ENCODE measurements at places on chromosomes 4 and X.

DNA sequence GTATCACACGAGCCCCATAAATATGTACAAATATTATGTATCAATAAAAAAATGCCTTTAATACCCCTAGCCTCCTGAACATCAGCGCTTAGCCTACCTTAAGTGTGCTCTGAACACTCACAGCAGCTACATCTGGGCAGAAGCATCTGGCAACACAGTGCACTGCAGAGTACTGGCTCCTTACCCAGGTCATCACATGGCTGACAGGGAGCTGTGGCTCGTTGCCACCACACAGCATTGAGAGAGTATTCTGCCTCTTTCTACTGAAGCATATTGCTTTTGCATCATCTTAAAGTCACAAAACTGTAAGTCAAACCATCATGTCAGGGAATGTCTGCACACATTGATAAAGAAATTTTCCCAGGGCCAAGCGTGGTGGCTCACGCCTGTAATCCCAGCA, 55.2 kb downstream of the TRIML1 start:
- DNase-seq = no peak

DNA sequence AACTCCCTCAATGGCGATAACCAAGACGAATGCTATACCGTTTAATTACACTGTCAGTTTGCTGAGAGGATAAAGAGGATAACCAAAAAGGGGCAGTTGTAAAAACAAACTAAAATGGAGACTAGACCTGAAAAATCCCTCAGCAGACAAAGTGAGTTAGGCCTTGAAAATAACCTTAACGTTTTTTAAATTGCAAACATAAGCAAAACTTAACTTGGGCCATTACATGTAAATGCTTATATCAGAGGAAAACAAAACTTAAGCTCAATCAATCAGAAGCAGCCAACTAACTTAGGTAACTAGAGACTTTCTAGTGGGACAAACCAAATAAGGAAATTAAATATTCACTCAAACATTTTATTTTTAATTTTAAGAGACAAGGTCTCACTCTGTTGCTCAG, 17.0 kb upstream of the TAPT1 start:
- no peak for DNase-seq

DNA sequence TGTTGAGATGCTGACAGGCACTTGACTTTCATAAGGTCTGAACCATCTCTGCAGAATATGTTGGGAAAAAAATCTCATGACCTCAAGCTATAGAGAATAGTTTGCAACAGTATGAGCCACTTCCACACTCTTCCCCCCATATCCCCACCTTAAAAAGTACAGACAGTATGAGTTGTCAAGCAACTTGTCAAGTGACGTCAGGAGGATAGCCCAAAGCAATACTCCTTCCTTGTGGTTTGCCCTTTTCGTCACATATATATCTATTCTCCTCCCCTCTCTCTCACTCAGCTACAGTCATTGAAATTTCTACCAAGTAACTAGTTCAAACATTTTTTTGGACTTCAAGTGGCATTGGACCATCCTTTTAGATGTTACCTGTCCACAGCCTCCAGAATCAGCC, 67.7 kb downstream of the MCF2 start:
- DNase-seq = no peak

DNA sequence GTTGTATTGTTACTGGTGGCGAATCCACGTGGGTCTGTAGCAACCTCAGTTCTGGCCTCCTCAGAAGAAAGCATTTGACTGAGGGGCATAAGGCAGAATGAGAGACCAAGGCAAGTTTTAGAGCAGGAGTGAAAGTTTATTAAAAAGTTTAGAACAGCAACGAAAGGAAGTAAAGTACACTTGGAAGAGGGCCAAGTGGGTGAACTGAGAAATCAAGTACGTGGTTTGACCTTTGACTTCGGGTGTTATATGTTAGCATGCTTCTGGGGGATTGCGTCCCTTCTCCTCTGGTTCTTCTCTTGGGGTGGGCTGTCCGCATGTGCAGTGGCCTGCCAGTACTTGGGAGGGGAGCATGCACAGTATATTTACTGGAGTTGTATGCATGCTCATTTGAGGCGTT, 232.7 kb upstream of the GATB start:
- DNase-seq = no peak

GRCh38 chrX:42869659-42870476, 91.9 kb upstream of the PPP1R2C start:
- DNase-seq = no peak

DNA sequence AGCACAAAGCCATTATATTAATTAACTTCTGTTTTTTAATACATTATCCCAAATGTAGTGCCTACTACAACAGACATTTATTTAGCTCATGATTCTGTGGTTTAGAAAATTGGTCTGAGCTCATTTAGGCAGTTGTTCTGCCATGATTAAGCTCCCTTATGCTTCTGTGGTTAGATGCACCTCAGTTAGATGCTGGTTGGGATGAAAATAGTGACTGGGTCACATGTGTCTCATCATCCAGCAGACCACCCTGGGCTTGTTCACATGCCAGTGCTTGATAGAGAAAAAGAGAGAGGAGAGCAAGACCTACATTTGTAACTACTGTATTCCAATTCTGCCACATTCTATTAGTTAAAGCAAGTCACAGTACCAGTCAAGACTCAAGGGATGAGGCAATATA, 376.4 kb upstream of the GNPDA2 start:
- no peak for DNase-seq

- DNase-seq = no peak
Measured at GRCh38 chr4:85826060-85826678, 351.2 kb downstream of the ARHGAP24 start.

DNA sequence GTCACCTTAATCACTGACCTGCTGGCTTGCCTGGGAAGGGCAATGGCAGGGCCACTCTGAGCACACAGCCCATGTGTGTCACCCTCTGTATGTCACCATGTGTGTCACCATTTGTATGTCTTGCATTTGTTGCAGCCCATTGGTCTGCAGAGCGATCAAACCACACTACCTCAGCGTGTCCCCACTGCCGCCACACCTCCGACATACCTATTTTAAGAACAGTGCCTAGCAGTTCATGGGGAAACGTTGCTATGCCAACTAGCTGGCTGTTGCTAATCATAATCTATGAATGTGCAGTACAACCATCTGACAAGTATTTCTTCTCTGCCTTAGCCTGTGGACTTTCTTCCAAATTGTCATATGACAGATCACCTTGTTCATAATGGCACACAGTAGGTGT, 8.0 kb upstream of the CRMP1 start:
- no peak for DNase-seq

GRCh38 chrX:131330735-131331134, 41.6 kb upstream of the IGSF1 start:
- DNase-seq = no peak

DNA sequence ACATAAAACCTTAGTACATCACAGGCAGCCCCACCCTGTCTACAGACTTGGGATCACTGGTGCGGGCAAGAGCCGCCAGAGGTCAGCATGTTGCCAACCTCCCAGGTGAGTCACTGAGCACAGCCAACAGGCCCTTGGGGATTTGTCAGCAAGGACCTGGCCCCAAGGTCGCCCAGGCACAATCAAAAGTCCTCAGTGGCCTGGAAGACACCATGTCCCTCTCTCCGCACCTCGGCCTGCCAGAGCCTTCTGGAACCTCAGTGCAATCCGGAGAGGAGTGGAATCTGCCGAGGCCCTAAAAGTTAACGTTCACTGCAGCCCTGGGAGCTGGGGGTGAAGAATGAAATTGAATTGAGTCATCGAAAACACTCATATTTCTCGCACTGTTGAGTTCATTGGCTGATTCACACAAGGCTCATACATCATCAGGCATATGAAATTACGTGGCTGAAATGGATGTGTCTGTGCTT, 74.3 kb downstream of the WFS1 start:
- no peak for DNase-seq

GRCh38 chr4:183337833-183338232, 15.6 kb upstream of the CLDN24 start:
- no peak for DNase-seq

DNA sequence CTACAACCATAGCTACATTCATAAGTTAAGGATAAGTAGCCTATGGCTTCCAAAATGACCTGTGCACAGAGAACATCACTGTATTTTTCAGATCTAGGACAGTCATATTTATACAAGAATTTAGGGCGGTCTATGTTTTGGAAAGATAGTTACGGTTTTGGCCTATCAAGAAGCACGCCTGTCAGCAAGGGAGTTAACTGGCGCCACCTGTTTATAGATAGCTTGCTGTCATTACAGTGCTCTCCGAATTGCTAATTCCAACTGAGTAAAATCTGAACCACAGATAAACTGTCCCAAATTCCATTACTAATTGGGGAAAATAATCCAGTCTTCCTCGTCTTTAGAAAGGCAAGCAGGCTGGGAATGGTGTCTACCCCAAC, 646 bp downstream of the ABCB7 start:
- no peak for DNase-seq

DNA sequence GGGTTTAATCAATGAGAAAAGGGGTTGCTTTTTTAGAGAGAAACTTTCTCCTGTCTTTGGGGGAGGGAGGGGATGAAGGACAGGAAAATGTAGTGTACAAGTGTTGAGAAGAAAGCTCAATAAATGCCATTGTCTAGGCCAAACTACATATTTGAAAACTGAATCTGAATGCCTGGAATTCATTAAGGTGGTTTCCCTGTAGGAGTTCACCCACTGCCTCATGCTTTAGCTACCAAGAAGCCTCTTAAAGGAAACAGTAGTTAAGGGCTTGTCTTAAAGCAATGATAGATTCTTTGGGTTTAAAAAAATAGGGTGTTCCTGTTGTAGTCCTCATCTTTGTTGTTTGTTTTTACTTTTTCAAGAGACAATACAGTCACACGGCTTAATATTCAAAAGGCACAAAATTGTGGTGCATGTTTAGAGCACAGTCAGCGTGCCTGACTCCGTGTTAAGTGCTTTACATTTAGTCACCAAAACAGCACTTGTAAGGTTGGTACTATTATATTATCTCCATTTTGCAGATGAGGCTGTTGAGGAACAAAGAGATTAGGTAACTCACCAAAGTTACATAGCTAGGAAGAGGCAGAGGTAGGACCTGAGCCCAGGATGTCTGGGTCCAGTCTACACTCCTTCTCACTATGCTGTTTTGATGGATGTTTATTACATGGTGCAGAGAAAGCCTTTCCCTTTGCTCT, 46.0 kb downstream of the FNIP2 start:
- DNase-seq = no peak

GRCh38 chrX:42090395-42090794, 167.0 kb upstream of the CASK start:
- DNase-seq = no peak

DNA sequence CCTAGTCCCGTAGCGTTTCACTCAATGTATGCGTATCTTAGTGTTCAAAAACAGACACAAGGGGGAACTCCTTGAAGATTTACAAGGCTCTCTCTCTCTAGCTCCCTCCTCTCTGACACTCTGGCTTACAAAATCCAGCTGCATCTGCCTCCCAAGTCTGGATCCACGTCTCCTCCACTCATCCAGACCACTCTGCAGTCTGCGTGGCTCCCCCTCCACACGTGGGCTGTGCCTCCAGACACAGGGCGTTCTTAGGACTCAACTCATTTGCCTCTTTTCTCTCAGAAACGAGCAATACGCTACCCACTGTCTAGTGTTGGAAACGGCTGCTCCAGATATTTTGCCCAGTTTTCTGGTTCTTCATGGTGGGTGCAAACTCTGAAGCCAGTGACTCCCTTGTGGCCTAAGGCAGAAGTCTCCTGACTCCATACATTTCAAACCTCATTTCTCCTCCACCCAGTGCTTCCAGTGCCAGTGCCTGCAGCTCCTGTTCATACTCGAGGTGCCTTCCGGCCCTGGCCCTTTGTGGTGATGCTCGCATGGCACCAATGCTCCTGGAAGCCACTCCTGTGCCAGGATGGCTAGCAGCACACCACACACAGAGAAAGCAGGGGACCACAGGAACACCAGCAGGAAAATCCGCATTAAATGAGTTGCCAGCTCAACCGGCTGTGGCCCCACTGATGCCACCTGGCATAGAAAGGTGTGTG, 24.1 kb downstream of the NAT8L start:
- DNase-seq = no peak

- DNase-seq = no peak
Measured at GRCh38 chrX:106397788-106398538, 213.8 kb upstream of the RADX start.

DNA sequence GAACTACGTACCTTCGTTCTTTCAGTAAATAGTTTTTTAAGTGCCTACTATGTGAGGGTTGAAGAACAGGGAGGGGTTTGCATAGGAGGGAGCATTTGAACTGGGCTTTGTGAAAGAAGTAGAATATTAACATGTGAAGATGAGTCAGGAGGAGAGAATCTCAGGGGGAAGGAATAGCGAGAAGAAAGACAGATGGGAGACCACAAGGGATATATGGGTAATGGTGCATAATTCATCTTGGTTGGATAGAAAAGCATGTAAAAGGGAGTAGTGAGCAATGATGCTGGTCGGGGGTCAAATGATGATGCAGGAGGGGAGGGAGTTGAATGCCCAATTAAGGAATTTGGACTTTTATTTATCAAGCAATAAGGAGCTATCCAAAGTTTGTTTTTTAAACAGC, 52.7 kb downstream of the TMEM164 start:
- no peak for DNase-seq

DNA sequence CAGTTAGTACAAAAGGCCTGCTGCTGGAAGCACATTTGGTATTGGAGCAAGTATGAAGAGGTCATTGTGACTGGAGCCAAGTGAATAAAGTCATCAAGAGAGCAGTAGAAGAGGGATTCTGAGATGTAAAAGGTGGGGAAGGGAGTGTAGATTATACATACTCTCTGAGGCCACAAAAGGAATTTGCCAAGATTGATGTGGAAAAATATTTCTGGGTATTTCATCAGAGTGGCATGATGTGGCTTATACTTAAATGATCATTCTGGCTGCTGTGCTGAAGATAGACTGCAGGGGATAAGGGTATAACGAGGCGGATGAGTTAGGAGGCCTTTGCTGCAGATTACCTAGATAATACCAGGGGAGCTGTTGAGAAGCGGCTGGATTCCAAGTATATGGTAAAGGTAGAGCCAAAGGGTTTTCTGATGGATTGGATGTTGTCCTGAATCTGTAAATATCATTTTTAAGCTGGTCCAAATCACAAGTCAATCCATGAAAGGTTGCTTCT, 231.8 kb upstream of the AGA start:
- DNase-seq = no peak

DNA sequence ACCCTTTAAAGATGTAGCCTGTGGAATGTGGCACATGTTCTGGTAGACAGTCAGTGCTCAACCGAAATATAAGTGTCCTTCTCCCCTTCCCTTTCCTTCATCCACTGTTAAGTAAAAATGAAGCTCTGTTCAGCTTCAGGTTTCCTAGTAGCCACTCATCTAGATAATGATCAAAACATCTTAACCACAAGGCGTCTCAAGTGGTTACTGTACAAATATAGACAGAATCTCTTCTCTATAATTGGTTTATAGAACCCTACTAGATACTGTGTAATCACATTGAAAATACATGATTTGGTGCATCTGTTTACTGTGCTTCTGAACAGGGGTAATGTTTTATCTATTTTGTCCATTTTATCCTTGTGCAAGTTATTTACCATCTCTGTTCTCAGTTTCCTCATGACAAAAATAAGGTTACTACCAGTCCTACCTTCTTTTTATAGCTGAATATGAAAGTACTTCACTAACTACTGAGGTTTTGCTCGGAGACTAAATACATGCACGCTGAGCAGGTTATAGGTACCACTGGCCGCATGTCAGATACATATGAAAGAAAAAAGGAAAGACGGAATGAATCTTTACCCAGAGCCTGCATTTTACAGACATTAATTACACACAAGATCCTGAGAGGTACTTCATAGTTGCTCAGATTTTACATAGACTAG, 20.3 kb upstream of the SLC25A4 start:
- no peak for DNase-seq
